B cell (primary cell): ENCODE measurements at places on chromosomes 3 and 15. TPM values are rescaled to one million over a fixed set of nuclear protein-coding genes. Genes with fewer than 3 reads are reported as not detected.
A peak's percentile ranks its signal among the peaks of the same experiment; 100 is the strongest.

- no peak for DNase-seq
Observed at GRCh38 chr15:75666823-75667501, 19.2 kb downstream of the SNX33 start.

DNA sequence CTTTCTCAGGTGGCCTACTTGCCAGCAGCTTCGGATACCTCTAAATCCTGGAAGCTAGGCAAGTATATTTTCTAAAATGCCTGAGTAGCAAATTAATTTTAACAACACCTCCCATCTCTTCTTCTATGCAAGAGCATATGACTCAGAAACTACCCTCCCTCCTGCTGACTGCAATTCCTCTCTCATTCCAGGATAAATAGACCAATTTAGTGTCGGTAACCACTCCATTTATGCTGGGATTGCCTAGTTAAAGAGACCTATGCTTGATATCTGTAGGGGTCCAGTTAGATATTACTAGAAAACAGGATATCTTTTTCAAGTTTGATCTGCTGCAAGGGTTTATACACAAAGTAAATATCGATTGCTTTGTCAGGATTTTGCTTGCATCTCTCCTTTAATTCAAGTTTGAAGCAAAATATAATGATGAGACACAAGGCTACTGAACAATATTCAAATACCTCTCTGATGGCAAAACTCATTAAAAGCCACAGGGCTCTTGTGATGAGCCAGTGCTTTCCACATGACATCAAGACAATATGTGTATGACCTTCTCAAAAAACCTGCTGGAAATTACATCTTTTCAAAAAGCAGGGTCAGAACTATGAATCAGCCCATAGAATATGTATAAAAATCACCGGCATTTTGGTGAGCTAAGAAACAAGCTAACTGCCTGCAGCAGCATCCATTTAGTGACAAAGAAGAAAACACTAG, 491.6 kb upstream of the NECTIN3 start:
- no peak for DNase-seq

DNA sequence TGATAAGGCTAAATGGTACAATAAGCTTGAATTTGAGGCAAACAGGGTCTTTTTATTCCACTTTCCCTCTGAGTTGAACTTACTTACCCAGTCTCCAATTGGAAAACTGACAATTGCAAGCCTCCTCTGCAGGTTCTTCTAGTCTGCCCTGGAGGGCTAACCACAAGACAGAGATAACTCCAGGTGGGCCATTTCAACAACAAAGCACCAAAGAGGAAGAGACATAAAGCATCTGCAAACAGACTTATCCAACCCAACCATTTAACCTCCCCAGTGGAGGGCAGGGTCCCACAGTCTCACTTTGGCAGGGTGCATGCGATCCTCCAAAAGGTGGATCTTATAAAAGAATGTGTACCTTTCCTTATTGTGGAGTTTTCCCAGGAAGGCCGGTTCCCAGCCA, 525.8 kb downstream of the DIPK2A start:
- no peak for DNase-seq

DNA sequence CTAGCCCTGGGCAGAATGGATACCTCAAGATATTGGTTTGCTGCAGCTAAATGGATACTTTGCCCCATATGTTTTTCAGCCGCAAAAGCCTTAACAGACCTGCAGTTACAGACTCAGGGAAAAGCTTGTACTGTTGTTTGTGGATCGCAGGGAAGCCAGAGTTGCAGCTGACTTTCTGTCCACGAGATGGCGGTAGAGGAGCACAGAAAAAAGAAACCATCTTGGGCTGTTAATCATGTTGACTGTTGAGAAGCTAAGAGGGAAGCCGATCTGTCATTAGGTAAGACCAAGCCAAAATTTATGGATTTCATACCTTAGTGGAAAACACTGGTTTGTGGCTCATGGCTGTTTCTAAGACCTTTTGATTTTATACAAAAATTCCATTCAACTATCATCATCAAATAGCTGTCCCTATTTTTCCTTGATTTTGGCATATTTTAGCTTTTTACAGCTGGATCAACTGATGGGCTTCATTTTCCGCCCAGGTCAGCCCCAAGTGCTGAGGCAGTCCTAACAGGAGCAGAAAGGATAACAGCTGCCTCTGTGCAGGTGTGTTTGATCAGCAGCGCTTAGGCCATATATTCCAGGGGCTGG, 205.7 kb upstream of the ZPLD1 start:
- peak; percentile 87 for DNase-seq

DNA sequence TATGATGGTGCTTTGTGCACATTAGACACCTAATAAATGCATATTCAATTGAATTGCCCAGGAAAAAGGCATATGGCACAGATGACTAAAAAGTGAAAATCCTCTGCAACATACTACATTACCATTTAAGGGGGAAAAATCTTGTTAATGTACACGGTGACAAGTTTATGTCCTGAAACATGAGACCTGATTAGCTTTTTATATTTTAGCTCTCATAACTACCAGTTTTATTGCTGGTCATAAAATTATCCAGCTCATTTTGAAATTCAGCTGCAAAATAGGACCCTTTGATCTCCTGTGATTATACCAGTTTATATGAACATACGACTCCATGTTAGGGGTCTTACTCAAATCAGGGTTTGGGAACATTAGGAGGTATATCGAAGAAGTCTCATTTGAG, 684.6 kb upstream of the CCDC54 start:
- no peak for DNase-seq

GRCh38 chr3:4833471-4833870, 145.8 kb upstream of the BHLHE40 start:
- no peak for DNase-seq

GRCh38 chr3:115836944-115837343, 213.6 kb downstream of the GAP43 start:
- DNase-seq, result peak; percentile 13

GRCh38 chr3:134685929-134686802, 35.3 kb upstream of the KY start:
- DNase-seq, result no peak

- peak; percentile 40 for DNase-seq
Observed at GRCh38 chr3:43104660-43105595, 951 bp downstream of the POMGNT2 start.

DNA sequence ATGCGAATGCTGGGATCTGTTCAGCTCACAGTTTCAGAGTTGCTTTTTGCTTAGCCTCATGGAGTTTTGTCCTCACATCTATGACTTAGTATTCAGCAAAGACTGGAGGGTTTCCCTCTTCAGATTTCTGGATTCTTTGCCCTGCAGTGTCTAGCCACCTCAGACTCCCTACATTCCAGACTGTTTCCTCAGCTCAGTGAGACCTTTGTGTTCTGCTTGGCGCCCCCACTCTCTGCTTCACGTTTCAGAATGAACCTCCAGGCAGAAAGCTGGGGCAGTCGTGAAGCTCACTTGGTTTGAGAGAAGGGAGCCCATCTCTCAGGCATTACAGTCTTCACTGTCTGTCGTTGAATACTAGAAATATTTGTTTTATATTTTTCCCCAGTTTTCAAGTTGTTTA, 118.1 kb downstream of the CACNA1D start:
- DNase-seq, result no peak

DNA sequence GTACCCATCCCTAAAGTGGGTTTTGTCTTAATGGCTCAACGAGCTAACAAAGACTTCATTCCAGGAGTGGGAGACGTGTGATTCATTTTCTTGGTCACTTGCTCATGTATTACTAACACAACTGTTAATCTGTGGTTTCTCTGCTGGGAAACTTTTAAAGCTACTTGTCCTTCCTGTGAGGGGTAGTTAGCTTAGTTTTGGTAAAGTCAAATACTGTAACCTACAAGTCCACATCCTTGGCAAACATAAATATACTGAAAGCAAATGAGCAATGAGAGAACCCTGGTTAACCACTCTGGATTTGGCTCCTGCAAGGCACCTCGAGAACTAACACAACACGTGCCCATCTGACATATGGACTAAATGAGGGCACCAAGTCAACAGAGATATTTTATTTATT, 19.9 kb downstream of the NOX5 start:
- no peak for DNase-seq

GRCh38 chr3:183100376-183100775, 1.1 kb upstream of the MCCC1 start:
- no peak for DNase-seq

The CMTM8 gene
- polyA plus RNA-seq, result 0.28 and 1.4 TPM in 2 replicates

The DZIP1L gene
- polyA plus RNA-seq, result 0.25 TPM in 1 of 2 replicates, not detected in the other

The GOLGA6A gene
- polyA plus RNA-seq, result 0.31 TPM in 1 of 2 replicates, not detected in the other

The TMEM108 gene
- not detected in 2 replicates for polyA plus RNA-seq

The CHRNA3 gene
- polyA plus RNA-seq, result not detected in 2 replicates

The TM4SF1 gene
- polyA plus RNA-seq, result not detected in 2 replicates
